Testis (tissue), 5 donors: ENCODE measurements at places on chromosomes 11 and 22. TPM values are rescaled to one million over a fixed set of nuclear protein-coding genes. Genes with fewer than 3 reads are reported as not detected.

- H3K27ac ChIP-seq: no peak overlapping the region
- no peak overlapping the region for H3K4me3 ChIP-seq
- H3K36me3 ChIP-seq: no peaks in the 10 kb centered on the region
- no peaks in the 10 kb centered on the region for H3K27me3 ChIP-seq
- no peak for DNase-seq
These were observed 66.1 kb downstream of the ARHGAP42 start for GRCh38 chr11:100753172-100753543.

The YPEL1 gene
- polyA plus RNA-seq: 168 TPM

The ZW10 gene
- 30.5 TPM for polyA plus RNA-seq

- H3K36me3 ChIP-seq: no peaks in the 10 kb centered on the region
- no peak overlapping the region for H3K4me3 ChIP-seq
- no peak for DNase-seq
- H3K27ac ChIP-seq: no peak overlapping the region
- H3K4me1 ChIP-seq: no peaks in the 10 kb centered on the region
These were observed 310.2 kb upstream of the ZC3H12C start for GRCh38 chr11:109783014-109783413.

- no peaks in the 10 kb centered on the region for H3K27me3 ChIP-seq
- no peak overlapping the region for H3K27ac ChIP-seq
- no peaks in the 10 kb centered on the region for H3K36me3 ChIP-seq
- H3K4me3 ChIP-seq: no peak overlapping the region
These were observed 435.1 kb upstream of the CCDC90B start for GRCh38 chr11:83721263-83721662.

DNA sequence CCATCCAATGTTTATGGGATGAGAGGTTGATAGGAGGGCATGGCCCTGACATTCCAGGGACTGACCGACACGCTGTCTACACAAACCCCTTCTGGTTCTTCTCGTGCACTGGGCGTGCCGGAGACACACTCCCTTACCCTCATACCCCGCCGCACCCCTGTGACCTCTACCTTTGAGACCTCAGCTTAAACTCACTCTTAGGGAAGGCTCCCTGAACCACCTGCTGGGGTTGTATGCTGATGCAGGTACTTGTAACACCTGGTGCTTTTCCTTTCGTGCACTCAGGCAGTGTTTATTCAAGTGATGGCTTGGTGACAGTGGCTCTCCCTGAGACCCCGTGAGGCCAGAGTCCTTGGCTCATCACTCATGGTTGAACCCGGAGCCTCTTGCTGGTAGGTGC lies 12.0 kb downstream of the PPARA start:
- H3K36me3 ChIP-seq: no peaks in the 10 kb centered on the region
- H3K27me3 ChIP-seq: no peaks in the 10 kb centered on the region
- no peak for DNase-seq
- H3K4me1 ChIP-seq: no peaks in the 10 kb centered on the region
